ENCODE measurements at places on chromosomes 16 and 17.
A peak's percentile ranks its signal among the peaks of the same experiment; 100 is the strongest.

DNA sequence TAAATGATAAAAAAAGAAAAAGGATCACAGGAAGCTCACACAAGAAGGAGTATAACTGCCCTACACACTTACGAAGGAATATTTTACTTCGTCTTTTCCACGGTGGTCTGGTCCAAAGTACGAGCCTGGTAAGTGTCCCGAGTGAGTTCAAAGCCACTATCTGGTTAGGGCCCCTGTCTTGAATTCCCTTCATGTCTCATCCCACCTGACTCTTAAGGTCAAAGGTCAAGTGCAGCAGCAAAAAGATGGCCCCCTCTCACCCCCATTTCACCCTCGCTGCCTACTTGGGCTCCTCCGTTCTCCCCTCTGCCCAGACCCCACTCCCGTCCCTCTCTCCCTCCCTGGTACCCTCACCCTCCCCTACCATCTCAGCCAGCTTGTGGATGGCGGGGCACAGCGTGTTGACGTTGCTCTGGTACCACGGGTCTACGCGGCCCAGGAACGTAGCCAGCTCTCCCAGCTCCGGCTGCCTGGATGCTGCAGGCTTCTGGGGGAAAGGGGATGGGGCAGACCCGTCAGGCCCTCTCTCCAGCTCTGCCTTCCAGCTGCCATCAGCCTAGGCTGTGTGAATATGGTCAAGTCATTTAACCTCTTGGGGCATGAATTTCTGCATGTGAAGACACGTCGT lies 27.8 kb upstream of the MFSD6L start:
- DNase-seq, result no peak

- no peak for DNase-seq
Observed at GRCh38 chr16:73053364-73054124, 5.6 kb upstream of the ZFHX3 start.

DNA sequence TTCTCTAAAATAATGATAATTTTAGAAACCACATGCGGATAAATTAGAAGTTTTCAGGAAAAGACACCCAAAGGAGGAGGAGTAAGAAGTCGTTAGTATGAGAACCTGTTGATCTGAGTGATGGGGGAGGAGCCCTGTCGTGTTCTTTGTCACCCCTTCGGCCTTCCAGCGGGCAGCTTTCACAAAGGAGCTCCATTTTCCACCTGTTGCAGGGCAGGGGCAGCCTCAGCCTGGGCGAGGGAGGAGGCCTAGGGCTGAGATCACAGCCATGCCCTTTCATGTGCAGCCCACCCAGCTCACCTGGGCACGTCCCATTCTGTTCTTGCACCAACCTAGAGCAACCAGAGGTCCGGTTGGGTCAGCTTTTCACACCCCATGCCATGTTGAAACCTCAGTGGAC lies 5.3 kb downstream of the DUSP14 start:
- no peak for DNase-seq

GRCh38 chr17:17570140-17570797 lies 21.2 kb downstream of the PEMT start:
- no peak for DNase-seq

- DNase-seq, result no peak
Observed at GRCh38 chr16:3968551-3968950, 88.0 kb upstream of the CREBBP start.

DNA sequence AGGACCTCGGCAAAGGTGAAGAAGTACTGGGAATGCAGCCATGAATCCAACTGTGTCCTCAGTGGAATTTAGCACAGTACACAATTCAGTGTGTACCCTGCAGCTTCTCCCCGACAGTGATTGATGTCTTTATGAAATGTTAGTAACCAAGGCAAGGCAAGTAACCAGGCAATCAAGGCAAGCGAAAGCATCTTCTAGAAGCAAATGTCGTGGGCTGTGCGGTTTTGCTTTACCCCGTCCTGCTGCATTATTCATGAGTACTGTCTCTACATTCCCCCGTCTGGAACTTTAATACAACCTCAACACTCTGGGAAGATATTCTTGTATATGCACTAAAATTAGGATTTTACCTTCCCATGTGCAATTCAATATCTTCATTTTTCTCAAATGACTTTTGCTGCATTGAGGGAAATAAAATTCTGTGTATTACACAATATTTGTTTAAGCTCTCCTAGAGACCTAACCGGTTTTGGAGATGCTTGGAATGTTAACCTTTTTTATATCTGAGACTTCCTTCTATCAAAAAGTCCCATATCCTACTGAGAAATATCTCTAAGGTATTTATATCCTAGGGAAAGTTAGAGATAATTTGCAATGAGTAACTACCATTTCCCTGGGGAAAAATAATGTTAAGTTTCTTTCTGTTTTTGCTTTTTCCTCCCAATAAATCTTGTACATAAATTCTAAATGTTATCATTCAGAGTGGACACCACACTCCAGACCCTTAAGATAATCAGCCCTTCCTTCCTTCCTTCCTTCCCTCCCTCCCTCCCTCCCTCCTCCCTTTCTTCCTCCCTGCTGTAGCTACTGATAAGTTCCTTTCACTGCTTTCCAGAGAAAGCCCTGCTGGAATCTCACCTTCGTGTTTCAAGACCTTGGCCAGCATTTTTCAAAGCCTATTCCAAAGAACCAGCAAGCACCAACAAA lies 51.9 kb upstream of the ADORA2B start:
- no peak for DNase-seq

GRCh38 chr16:66342294-66342900 lies 24.1 kb upstream of the CDH5 start:
- no peak for DNase-seq

DNA sequence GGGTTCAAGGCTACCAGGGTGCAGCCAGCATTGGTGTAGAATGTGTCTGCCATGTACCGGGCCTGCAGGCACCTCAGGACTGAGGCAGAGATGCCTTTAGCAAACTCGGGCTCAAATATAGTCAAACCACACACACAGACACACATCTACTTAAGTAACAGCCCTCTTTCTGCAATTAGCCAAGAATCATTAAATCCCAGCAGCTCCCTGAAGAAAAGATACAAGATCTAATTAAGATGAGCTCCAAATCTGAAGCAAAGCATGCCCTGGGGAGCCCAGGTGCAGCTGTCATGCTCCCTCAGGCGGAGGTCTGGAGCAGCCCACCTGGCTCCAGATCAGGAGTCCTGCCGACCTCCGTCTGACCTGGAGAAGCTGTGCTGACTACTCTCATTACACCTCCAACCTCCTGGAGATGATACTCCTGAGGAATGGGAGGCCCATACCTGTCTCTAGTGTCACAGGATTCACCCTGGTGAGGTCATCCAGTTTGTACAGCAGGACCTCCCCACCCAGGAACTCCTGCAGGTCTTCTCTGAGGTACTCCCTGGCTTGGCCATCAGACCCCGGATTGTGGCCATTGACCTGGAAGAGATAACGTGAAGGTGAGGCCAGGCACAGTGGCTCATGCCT lies 6.9 kb downstream of the MYO19 start:
- DNase-seq, result no peak

- no peak for DNase-seq
Observed at GRCh38 chr16:53159781-53160436, 105.1 kb downstream of the CHD9 start.

GRCh38 chr17:40612599-40613244 lies 34.9 kb downstream of the SMARCE1 start:
- no peak for DNase-seq

- DNase-seq, result peak; percentile 67
Observed at GRCh38 chr17:75908201-75908600, 3.5 kb upstream of the MRPL38 start.
